Hematopoietic multipotent progenitor cell treated with erythropoietin and hydrocortisone succinate and interleukin-3 and kit ligand, for 6 days (in vitro differentiated cells): ENCODE measurements at places on chromosomes 4 and X.

GRCh38 chrX:123504047-123504446, 228.8 kb downstream of the THOC2 start:
- no peak for DNase-seq

DNA sequence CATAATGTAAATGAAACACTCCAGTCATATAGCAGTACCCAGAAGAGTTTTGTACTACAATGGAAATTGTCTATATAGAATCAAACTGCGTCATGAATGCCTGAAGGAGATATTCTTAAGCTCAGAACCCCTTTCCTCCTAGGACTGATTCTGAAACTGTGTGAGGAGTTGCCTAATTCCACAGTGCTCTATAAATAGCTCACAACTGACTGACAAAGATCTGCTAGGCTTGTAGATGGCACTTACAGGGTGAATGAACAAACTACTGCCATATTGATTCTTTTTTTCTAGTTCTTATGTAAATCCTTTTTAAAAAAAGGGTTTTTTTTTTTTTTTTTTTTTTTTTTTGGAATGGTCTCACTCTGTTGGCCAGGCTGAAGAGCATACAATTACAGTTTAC, 30.1 kb upstream of the UGT2B17 start:
- no peak for DNase-seq

DNA sequence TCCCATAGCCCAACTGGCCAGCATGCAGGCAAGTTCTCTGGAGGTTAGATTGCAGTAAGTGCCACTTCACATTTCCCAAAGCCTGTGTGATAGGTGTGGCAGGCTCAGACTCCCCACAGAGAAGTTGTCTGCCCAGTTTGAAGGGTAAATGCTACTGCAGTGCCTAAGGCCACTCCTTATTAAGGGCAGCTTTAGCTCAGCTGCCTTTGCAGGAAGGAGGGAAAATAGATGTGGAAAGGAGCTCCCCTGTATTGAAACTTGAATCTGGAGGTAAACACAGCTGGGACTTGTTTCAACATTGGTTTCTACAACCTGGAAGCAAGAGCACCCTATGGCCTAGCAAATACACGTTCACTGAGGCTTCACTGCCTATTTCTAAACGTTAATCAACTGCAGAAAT, 22.4 kb downstream of the NEXMIF start:
- no peak for DNase-seq

DNA sequence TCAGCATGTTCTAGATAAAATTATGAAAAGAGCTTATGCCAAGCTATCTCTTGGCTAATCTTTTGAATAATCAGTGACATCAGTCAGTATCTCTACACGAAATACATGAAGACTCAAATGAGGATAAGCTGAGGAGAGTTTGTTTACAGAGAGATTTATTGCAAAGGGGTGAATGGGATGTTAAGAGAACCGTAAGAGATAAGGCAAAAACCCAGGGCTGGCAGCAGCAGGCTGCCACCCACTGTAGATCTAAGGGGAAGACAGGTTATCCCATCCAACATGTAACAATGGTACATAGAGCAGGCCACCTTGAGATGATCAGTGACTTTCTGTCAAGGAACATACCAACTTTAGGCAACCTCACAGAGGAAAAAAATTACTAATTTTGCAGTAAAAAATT, 432.1 kb upstream of the NR3C2 start:
- no peak for DNase-seq

- DNase-seq = peak; percentile 10
These were observed 555 bp upstream of the SPP1 start for GRCh38 chr4:87974856-87975462.

GRCh38 chrX:12985331-12985730, 10.4 kb downstream of the TMSB4X start:
- DNase-seq = no peak

- no peak for DNase-seq
These were observed 10.8 kb downstream of the DGKQ start for GRCh38 chr4:962231-963208.

DNA sequence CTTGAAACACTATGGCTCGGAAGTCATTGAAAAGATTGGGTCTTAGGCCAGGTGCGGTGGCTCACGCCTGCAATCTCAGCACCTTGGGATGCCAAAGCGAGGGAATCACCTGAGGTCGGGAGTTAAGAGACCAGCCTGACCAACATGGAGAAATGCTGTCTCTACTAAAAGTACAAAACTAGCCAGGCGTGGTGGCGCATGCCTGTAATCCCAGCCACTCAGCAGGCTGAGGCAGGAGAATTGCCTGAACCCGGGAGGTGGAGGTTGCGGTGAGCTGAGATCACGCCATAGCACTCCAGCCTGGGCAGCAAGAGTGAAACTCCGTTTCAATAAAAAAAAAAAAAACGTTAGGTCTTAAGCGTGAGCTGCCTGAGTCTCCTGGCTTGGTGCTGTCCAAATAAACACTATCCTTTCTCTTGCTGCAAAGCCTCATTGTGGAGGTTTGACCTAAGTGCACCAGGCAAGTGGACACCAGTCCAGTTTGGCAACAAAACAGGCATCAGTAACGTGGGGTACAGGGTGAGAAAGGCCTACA, 185.9 kb downstream of the DHRSX start:
- no peak for DNase-seq

- no peak for DNase-seq
These were observed 397.5 kb upstream of the PRKX start for GRCh38 chrX:4110964-4111363.

GRCh38 chr4:150495550-150495949, 86.4 kb upstream of the MAB21L2 start:
- DNase-seq = peak; percentile 35

DNA sequence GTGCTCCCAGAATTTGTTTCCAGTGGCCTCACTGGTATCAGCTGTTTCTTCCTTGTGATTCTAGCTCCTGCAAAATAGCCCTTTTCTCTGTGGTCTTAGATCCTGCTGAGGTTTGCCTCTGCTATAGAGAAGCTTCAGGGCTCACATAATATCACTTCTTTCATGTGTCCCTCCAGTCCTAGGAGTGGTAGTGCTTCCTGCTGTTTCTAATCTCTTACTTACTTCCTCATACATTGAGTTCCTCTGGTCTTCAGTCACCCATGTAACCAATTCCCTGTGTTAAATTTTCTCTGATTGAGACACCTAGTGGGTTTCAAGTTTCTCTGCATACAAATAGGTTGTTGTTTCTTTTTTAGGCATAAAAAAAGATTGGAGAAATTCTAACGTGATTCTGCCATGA, 1567.9 kb downstream of the ARAP2 start:
- no peak for DNase-seq

DNA sequence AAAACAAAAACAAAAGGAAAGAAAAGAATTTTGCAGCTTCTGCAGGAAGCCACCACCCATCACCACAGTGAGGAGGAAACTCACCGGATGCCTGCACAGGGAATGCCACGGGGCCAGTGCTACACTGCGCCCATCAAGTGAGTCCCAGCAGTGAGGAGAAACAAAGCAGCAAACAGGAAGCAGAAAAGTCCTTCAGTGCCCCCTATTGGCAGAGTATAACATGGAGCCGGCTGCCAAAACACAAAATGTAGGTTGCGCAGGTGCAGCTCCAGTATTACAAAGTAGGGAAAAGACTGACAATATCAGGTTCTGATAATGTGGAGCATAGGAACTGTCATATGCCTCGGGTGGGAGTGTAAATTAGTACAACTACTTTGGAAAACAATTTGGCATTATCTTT, 23.3 kb upstream of the SCML2 start:
- DNase-seq = peak; percentile 71

- DNase-seq = no peak
These were observed 29.6 kb upstream of the CHRNA9 start for GRCh38 chr4:40305328-40306170.

DNA sequence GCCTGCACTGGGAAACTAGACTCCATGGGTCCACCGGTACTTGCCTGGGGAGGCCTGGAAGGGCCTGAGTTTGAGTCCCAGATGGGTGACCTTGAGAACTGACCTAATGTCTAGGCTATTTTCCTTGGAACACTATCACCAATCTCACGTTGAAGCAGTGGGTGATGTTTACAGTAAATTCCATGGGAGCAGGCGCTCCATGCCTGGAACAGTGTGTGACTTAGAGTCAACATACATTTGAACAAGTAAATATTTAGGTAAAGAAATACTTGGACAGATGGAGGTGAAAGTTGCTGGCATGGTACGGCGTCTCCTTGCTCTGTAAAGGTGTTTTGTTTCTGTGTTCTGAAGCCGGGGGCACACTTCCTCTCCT, 47.5 kb downstream of the TBC1D14 start:
- no peak for DNase-seq

- DNase-seq = peak; percentile 97
These were observed 17.3 kb upstream of the TBC1D14 start for GRCh38 chr4:6892190-6892908.
